Right lung (tissue), 10 donors: ENCODE measurements at places on chromosomes 4 and X.

DNA sequence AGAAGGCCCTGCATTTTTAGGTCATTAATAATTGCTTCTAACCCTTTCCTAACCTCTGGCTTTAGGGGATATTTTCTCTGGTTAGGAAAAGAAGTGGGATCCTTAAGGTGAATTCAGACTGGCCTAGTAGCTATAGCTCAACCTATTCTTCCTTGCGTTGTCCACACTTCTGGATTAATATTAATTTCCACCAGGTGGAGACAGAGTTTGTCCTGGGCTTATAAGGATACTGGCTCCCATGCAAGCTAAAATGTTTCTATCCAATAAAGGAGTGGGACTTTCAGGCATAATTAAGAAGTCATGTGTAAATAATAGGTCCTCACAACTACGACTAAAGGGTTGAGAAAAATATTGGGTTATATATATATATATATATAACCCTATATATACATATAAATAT, 860.0 kb upstream of the POU3F4 start:
- DNase-seq = no peak

GRCh38 chrX:32451954-32452695, 759.2 kb downstream of the DMD start:
- DNase-seq = no peak

DNA sequence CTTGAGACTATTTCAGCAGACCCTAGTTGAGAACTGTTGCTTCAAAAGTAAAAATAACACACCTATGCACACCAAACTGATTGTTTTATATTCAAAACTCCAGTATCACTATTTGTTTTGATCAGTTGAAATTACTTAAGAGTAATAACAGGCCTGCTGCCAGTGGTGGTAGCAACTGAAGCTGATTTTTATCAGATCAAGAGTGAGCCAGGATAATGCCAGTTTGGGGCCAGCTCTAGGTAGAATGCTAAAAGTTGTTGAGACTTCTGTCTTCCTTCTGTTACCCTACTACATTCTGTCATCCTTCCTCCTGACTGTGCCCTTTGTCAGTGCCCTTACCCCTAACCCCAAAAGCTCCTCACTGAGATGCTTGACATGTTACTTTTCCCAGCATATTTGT, 228.7 kb upstream of the SPRY1 start:
- DNase-seq = no peak

DNA sequence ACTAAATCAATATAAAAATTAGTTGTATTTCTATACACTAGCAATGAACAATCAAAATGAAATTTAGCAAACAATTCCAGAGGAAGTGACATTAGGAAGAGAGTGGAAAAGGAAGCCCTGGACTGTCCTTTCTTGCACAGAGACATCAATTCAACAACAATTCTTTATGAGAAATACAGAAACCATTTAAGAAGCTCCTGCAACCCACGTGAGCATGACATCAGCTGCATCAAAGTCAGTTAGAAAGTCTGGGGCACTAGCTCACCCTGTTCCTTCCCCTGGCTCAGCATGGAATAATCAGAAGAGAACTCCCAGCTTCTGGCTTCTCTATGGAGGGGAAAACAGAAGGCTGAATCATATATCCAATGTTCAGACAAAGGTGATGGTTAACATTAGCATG, 48.6 kb upstream of the STARD8 start:
- no peak for DNase-seq

DNA sequence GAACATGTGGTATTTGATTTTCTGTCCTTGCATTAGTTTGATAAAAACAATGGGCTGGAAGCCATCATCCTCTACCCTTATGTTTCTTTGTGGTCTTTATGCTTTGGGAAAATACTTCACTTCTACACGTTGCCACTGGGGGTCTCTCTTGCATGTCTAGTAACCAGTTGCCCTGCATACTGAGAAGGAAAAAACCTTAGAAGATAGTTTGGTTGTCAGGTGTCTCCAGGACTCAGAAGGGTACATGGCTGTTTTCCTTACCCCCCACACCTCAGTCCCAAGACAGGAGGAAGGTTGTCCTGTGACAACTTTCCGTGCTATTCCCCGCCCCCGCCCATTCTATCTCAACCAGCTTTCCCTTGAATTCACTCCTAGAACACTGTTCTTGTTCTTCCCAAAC, 62.1 kb upstream of the LANCL3 start:
- DNase-seq = no peak

GRCh38 chr4:2754848-2755819, 1.0 kb downstream of the TNIP2 start:
- no peak for DNase-seq

DNA sequence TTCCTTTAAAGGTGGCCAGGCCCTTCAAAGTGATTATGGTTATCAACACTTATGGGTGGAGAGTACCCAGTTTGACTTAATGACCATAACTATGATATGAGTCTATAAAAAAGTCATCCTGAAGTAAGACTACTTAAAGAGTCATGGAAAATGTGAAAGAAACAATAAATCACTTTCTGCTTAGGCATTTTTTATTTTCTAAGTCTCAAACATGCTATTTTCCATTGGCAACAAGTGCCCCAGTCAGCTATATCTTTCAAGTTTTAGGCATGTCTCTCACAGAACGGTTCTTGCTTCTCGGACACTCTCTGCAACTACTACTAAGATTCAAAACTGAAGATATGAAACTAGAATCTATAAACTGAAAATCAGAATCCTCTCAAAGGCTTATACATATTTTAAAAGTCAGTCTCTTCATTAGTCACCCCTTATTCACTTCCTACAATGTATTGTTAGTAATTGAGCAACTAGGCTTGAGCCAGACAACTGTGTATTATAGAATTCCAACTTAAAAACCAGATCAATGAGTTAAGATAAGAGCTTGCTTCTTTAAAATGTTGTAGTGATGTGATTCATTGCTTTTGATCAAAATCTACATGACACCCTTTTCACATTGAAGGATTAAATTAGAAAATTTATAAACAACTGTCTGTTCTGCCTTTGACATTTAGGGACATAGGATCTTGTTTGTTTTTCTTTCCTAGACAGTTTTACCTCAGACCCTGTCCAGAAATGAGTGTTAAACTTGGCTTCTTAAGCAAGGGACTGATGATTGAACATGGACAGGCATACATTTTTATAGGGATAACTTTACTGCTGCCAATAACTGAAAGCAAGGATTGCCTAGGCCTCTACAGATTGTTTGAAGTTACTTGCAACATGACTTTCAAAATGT, 2.9 kb downstream of the ANTXR2 start:
- DNase-seq = no peak

DNA sequence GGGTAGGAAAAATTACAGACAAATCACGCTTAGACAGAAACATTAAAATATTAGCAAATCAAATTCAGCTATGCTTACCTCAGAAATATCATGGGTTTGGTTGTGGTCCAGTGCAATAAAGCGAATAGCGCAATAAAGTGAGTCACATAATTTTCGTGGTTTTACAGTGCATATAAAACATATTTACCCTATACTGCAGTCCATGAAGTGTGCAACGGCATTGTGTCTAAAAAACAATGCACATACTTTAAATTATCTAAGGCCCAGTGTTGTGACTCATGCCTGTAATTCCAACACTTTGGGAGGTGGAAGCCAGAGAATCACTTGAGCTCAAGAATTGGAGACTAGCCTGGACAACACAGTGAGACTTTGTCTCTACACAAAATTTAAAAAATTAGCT, 195.7 kb upstream of the IL1RAPL1 start:
- no peak for DNase-seq

DNA sequence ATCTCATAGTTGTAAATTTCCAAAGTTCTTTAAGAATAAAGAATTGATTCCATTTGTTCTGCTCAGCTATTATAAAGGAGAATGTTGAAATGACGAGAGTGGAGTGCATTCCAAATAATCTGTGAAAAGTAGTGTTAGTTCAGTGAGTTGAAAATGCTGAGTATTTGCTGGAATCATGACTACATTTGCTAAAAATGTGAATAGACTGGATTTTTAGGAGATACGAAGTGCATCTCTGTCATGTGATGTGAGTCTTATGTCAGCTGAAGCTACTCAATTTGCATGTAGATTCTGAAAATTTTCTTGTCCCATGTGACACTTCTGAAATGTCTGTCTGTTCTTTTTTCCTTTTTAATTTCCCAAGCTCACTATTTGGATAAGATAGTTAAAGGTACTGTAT, 206.0 kb downstream of the DCTD start:
- DNase-seq = no peak
